ENCODE measurements at places on chromosomes 1 and 21. TPM values are rescaled to one million over a fixed set of nuclear protein-coding genes. Genes with fewer than 3 reads are reported as not detected.

DNA sequence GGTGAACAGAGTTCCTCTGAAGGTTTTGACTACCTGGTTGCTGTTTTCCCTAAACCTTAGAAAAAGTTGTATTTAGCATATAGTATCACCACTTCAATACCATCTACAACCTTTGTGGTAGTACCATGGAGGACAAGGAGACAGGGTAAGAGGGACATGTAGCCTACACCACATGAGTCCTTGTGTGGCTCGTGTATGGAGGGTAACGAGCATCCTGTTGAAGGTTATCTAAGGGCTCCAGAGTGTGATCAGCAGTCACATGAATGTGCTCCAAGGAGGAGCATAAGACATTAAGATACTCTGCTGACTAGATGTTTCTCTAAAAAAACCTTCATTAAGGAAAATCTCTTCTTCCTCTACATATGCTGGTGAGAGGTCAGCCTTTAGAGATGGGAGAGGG, 67.3 kb downstream of the VCAM1 start:
- no peak overlapping the region for H3K27ac ChIP-seq
- no peaks in the 10 kb centered on the region for H3K27me3 ChIP-seq
- H3K4me1 ChIP-seq: no peaks in the 10 kb centered on the region

DNA sequence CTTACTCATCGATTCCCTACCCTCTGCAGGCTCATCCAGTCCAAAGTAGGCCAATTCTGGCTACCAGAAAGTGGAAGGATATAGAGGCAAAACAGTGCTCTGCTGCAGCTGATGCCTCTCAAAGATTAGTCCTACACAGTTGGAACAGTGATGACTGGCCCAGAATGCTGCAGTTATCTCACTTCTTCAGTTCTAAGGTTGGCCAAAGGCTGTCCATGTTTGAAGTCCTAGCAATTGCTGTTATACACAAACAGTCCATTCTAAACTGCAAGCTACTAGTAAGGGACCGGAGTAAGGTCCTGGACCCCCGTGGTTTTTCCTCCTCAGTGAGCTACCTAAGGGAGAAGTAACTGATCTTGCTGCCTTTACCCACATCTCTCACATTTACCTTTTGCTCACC, 129.1 kb upstream of the NRIP1 start:
- DNase-seq: no peak
- no peaks in the 10 kb centered on the region for H3K4me1 ChIP-seq
- no peaks in the 10 kb centered on the region for H3K27me3 ChIP-seq
- no peaks in the 10 kb centered on the region for H3K36me3 ChIP-seq
- no peak overlapping the region for H3K27ac ChIP-seq

DNA sequence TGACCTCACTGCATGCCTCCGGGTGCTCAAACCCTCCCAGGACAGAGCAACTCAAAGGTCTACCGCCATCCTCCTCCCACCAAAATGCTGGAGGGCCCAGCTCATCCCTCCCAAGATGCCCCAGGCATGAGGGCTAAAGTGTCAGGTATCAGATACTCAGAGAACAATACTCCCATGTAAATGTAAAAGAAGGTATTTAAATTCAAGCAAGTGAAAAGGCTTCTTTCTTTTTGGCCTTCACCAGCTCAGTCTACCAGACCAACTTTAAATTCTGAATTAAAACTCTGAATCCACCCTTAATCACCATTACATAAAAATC, 3.0 kb downstream of the PARP1 start:
- H3K27ac ChIP-seq: no peak overlapping the region
- H3K4me3 ChIP-seq: no peak overlapping the region
- H3K36me3 ChIP-seq: peaks cover 16% of the 10 kb centered on the region
- peaks cover 44% of the 10 kb centered on the region for H3K4me1 ChIP-seq
- H3K27me3 ChIP-seq: no peaks in the 10 kb centered on the region

DNA sequence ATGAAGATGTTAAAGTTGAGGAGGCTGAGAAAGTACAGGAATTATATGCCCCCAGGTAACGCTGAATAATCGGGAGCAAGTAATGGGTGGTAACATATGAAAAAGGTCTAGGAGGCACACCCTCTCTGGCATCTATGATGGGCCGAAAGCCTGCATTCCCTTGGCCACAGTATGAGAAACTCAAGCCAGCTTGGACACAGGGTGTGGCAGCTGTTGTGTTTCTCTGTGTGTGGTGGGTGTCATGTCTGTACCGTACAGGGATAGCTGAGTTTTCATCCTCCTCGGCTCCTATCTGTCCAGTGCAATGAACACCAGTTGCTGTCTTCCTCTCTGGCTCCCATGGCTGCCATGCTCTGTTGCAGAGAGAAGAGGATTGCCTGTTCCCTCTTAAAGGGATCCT, 32.9 kb downstream of the NBPF3 start:
- H3K27me3 ChIP-seq: no peaks in the 10 kb centered on the region
- DNase-seq: no peak
- H3K4me3 ChIP-seq: no peak overlapping the region
- H3K27ac ChIP-seq: no peak overlapping the region

DNA sequence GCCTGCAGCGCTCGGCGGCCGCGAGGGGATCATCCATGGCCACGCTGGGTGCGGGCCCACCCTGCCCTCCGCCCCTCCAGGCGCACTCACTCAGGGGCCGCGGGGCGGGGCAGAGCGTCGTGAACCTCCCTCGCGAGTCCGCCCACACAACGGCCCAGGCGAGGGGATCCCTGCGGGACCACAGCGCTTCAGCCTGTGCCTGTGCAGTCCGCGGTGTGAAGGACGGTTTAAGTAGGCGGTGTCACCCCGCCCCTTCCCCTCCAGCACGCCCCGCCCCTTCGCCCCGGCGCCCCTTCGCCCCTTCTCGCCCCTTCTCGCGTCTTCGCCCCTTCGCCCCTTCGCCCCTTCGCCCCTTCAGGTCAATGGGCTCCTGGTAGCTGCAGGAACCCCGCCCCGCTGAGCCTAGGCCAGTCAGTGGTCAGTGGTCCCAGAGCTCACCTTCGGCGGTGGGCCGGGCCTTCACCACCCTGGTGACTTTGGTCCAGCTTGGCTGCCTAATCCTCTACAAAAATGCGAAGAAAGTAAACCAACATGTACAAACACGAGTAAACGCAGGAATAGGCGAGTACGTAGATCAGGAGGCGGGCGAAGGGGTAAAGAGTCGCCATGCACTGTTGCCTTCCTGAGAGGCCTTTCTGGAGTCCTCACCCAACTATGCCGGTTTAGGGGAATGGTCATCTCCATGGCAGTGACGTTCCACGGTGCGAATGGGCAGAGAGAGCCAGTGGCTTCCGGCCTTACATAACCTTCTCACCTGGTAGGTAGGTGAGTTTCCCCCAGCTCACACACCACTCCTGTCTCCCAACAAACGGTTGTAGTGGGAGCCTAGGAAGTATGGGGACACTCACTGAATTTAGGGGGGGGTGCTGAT, 19.6 kb upstream of the DMRTB1 start:
- no peaks in the 10 kb centered on the region for H3K4me1 ChIP-seq
- H3K36me3 ChIP-seq: no peaks in the 10 kb centered on the region
- DNase-seq: no peak
- H3K4me3 ChIP-seq: no peak overlapping the region

MUL1 gene
- total RNA-seq: 35.6 TPM

Measured in esophagus squamous epithelium (tissue), 5 donors.